ENCODE measurements at places on chromosomes 1 and 21. TPM values are rescaled to one million over a fixed set of nuclear protein-coding genes. Genes with fewer than 3 reads are reported as not detected.

The DDR2 gene
- 2.1 TPM for total RNA-seq

The EFHD2 gene
- total RNA-seq, result 25.1 TPM

DNA sequence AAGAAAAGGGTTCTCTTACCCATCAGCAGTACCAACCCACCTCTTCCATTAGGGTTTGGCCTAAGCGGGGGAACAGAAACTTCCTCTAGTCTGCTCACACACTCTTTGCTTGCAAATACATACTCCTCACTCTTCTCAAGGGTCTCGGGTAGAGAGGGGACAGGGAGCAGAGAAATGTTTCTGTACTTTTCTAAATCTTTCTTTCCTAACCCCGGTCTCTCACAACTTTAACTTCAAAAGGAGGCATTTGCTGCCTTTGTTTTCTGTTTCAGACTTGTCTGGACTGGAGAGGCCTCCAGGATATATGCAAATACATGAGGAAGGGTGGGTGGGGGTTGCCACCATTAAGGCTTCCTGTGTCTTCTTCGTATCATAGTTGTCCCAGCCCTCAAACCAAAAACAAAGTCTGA lies 10.5 kb upstream of the LAX1 start:
- DNase-seq, result no peak

DNA sequence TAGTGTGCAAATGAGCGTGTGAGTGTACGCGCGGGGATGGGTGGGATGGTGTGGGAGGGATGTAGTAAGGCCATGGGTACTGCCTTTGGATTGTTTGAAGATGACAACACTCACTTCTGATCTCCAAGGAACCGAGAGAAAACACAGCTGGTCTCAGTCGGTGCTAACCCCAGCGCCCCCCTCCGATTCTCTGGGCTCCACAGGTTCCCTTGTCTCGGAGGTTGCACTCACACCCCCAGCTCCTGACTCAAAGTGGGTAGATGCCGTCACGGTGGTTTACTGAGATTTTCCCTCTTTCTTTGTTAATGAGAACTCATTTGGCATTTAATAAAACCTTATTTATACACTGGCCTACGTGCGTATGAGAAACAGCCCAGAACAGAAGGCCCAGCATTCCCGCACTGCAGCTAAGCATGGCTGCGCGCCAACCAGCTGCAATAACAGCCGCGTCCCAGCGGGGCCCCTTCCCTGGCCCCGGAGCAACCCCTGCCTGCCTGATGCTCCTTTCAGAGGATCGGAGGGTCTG lies 25.8 kb downstream of the ABCA4 start:
- DNase-seq, result no peak

DNA sequence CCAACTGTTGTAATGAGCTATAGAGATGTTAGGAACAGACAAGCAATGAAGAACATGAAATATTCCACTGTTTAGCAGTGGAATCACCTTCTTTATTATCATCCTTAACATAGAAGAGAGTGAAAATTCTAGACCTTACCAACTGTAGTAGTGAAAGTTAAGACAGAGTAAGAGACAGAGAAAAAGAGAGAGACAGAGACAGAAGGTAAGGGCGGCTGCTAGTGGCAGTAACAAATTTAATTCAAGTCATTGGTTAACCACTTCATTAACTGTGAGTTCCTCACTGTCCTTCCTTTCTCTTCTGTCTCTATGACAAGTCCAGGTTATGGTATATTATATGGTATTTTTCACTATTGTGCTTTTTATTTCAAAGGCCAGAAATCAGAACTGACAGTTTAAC lies 355.7 kb upstream of the ESRRG start:
- no peak for DNase-seq

DNA sequence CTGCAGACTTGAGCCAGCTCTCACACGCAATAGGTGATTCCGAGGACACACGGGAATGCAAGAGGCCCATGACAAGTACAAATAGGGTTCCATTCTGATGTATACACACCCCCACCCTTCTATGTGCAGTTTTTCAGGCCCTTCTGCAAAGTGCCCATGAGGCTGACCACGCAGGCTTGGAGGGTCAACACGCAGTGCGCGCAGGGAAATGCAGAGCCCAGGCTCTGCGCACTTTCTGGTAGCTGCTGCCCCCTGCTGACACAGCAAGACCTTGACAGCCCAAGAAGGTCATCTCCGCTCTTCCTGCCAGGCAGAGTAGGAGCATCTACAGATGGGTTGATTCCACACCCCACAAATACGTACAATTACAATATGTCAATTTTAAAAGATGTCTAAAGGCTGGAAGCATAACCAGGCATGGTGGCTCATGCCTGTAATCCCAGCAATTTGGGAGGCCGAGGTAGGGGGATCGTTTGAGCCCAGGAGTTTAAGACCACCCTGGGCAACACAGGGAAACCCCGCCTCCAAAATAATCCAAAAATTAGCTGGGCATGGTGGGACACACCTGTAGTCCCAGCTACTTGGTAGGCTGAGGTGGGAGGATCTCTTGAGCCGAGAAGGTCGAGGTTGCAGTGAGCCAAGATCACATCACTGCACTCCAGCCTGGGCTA lies 18.5 kb downstream of the SH3BP5L start:
- peak; percentile 76 for DNase-seq

DNA sequence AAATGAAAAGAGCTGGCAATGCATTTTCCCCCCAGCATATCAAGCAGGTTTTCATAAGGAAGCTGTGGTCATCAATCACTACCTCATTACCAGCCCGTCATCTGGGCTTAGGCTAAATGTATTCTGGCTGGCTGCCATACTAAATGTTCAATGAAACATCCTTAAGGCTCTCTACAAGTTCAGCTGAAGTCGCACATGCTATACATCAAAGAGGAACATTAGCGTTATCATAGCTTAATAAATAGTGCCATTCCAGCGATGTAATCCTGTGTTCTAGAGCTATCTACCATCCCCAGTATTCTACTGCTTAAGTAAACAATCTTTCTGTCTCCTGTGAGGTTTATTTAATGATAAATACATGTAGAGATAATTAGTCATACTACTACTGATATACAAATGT lies 288.8 kb downstream of the DPYD start:
- no peak for DNase-seq

All from H1 (cell line).